Activated CD4-positive, alpha-beta T cell treated with anti-CD3 and anti-CD28 coated beads, Interleukin-2, amount 10 ng/mL, durations not matched to agents 7 days and 5 days (primary cell): ENCODE measurements at places on chromosomes 2 and 18. TPM values are rescaled to one million over a fixed set of nuclear protein-coding genes. Genes with fewer than 3 reads are reported as not detected.

GRCh38 chr2:168543935-168544334 is 87.9 kb downstream of the CERS6 start:
- no peak for DNase-seq

DNA sequence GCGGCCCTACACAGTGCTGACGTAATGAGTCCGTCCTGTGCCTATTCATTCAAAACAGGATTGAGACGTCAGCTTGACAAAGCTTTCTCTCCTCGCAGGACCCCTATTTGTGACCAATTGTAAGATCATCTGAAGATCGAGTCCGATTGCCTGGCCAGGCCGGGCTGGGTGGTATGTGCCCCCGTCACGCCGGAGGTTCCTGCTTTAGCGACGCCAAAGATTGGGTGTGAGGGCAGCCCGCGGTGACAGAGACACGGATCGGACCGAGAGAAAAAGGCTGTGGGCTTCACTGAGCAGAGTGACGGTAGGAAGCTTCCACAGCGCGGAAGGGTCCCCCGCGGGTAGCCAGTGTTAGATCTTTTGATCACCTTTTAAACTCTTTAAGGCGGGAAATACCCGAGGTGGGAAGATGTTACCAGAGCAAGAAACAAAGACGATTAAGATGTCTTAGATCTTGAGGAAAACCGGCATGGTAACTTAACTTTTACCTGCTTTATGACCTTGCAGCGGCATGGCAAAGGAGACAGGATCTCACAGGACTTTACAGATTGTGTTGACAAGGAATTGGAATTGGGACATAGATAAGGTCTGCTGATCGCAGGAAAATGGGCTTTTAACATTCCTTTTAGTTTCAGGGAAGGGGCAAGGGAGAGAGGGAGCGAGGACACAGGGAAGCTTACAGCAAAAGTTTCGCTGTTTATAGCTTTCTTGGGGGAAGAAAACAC is 220.0 kb downstream of the METTL4 start:
- DNase-seq, result no peak

The IL36B gene
- total RNA-seq, result not detected

The CMPK2 gene
- total RNA-seq, result 96.0 TPM

The RTP5 gene
- total RNA-seq, result not detected

The CRYBA2 gene
- not detected for total RNA-seq
